ENCODE measurements at places on chromosomes 7 and 10. TPM values are rescaled to one million over a fixed set of nuclear protein-coding genes. Genes with fewer than 3 reads are reported as not detected.

GRCh38 chr10:84902553-84902952, 574.2 kb downstream of the CCSER2 start:
- no peak for DNase-seq

DNA sequence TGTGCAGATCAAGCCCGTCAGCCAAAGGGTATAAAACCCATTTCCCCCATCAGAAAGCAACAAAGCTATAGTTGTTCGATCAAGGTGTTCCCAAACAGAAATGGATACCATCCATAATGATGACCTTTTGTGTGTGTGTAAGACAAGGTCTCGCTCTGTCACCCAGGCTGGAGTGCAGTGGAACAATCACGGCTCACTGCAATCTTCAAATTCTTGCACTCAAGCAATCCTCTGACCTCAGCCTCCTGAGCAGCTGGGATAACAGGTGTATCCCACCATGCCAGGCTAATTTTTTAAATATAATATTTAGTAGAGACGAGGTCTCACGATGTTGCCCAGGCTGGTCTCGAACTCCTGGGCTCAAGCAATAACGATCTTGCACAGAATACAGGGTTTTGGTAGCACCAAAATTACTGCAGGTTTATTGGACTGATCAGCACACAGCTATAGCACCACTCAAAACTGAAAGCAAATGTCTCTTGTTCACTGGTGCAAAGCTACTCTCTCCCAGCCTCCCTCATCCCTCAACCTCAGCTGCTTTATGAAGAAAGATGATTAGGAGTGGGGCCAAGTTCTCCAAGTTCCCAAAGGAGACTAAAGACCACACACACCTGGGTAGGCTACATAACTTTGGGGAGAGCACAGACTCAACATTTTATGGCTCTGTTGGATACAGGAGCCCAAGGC, 80.5 kb downstream of the ABI1 start:
- DNase-seq, result no peak

GRCh38 chr10:88122576-88122975, 259.2 kb downstream of the PTEN start:
- no peak for DNase-seq

DNA sequence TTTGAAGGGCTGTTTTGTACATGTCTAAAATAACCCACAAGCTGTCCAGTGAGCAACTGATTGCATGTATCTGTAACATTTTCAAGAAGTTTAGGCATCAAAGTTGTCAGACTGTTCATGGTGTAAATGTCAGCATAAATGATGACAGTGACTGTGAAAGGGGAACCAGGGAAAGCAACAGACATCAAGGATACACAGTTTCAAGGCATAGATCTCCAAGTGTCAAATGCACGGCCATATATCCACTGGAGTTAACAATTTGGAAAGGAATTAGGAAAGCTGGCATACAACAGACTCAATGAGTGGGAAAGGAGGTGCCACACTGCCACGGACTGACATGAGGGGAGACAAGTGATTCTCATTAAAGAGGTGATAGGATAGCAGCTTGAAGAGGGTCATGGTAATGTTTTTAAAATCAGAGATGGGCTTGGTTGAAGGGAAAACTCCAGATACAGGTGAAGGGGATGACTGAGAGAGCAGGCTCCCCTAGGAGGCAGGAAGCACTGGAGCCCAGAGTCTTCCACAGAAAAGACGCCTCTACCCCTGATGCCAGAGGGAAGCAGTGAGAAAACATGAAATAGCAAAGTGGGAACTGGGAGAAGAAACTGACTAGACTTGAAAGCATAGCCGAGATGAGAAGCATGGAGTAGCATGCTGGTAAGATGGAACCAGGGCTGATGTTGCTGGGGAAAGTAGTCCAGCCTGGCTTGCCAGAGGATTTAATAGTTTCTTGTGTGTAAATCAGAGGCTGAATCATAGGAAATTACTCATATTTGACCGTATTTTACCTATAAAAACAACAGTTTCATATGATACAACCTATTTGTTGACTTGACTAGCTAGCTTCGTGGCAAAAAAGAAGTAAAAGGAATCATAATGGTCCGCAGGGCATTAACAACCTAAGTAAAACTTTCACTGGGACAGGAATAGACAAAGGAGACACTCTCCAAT, 18.6 kb downstream of the NSMCE4A start:
- DNase-seq, result no peak

DNA sequence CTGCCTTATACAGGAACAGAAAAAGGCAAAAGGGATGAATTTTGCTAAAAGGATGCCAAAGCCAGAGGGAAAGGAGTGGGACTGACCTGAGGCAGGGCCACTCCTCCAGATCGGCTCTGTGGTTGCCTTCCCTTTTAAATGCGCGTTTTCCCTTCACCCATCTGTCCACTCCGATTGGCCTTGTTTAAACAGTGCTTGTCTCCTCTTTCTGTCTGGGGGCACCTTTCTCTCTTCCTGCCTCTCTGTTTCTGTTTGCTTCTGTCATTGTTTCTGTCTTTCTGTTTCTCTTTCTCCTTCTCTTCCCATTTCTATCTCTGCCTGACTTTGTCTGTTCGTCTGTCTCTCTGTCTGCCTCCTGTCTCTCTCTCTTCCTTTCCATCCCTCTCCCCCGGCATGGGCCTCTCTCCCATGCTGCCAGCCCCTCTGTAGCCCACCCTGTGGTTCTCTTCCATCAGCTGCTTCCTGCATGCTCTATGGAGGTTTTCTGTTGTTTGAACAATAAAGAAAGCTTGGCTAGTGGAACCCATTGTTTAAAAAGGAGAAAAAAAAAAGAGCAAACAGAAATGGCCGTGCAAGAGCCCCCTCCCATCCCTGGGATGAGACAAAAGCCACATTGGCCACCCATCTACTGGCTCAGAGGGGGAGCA, 29.5 kb upstream of the HSPB1 start:
- DNase-seq, result no peak

- no peak for DNase-seq
Measured at GRCh38 chr7:116172353-116172752, 38.0 kb upstream of the TES start.

DNA sequence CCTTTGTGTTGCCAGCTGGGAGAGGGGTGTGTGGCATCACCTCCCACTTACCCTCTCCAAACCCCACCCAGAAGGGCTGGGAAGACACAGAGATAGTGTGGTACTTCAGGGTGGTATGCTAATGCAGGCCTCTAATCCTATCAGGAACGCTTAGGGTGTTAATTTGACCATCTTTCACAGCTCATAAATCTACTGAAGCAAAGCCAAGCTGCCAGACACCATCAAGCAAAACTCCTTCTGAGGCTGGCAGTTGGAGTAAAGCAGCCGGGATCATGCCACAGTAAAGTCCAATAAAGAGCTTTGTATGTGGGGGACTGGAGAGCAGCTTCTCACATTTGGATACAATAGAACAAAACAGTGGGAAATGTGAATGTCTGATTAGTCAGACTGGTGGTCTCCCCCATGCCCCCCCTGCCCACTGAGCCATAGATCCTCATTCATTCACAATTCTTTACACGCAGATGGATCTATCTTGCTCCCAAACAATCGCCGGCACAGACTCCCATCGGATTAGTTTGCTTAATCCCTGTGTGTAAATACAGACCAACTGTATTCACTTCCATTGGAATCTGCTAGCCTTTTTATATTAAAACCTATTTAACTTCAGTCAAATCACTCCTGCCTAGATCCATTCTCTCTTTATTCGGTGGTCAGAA, 29.6 kb downstream of the FGFBP3 start:
- no peak for DNase-seq

The MEPCE gene
- total RNA-seq, result 48.7 TPM

The ARHGAP22 gene
- 3.4 TPM for total RNA-seq

The PLAC9 gene
- total RNA-seq, result 15.0 TPM
